ENCODE measurements at places on chromosomes 7 and 10. TPM values are rescaled to one million over a fixed set of nuclear protein-coding genes. Genes with fewer than 3 reads are reported as not detected.

Gene TAS2R3
- 0.25 TPM for total RNA-seq

Gene ADO
- total RNA-seq: 20.3 TPM

Gene INMT
- 7.6 TPM for total RNA-seq

Gene ALOX5
- 2.0 TPM for total RNA-seq

Gene GNAT3
- not detected for total RNA-seq

Gene HOXA13
- total RNA-seq: not detected

Gene GIMAP1
- 2.4 TPM for total RNA-seq

Gene CCDC7
- 13.5 TPM for total RNA-seq

Gene AOC1
- 0.08 TPM for total RNA-seq

Gene TFEC
- total RNA-seq: 0.71 TPM

Gene RNLS
- total RNA-seq: 3.8 TPM

Gene CALHM2
- total RNA-seq: 6.5 TPM

Gene OR6B1
- total RNA-seq: not detected

Gene FFAR4
- not detected for total RNA-seq

Gene ZPBP
- total RNA-seq: not detected

Gene RSPH10B2
- 0.79 TPM for total RNA-seq

Gene MOGAT3
- not detected for total RNA-seq

Gene HTR5A
- not detected for total RNA-seq

Gene SPDYE16
- total RNA-seq: 0.44 TPM

Gene SRGN
- total RNA-seq: 28.2 TPM

Gene FAM25G
- not detected for total RNA-seq

Gene CPA2
- total RNA-seq: 0.32 TPM

Gene TMEM213
- total RNA-seq: not detected

Gene MAPK8
- 24.3 TPM for total RNA-seq

Gene TRDMT1
- total RNA-seq: 1.4 TPM

Gene TEX36
- not detected for total RNA-seq

Gene CYP2C19
- not detected for total RNA-seq

Gene WIPF3
- 18.5 TPM for total RNA-seq

Gene NOC3L
- 18.7 TPM for total RNA-seq

Gene IL15RA
- total RNA-seq: 9.4 TPM

Gene FZD8
- total RNA-seq: 6.1 TPM

Gene TCAF2
- total RNA-seq: 1.6 TPM

Gene PTER
- 6.7 TPM for total RNA-seq

Gene SFTPA2
- total RNA-seq: 0.55 TPM

Gene ERVW-1
- total RNA-seq: not detected

Gene FOXP2
- 6.5 TPM for total RNA-seq

Gene TOMM7
- total RNA-seq: 611 TPM

Gene ASB13
- total RNA-seq: 13.0 TPM

Gene C10orf62
- 0.56 TPM for total RNA-seq

Gene SEMA3D
- 0.08 TPM for total RNA-seq

Data from psoas muscle (tissue), 8 donors.